ENCODE measurements at places on chromosomes 6 and 20.

- DNase-seq: no peak
Observed at GRCh38 chr20:62684981-62685380, 23.7 kb upstream of the NTSR1 start.

DNA sequence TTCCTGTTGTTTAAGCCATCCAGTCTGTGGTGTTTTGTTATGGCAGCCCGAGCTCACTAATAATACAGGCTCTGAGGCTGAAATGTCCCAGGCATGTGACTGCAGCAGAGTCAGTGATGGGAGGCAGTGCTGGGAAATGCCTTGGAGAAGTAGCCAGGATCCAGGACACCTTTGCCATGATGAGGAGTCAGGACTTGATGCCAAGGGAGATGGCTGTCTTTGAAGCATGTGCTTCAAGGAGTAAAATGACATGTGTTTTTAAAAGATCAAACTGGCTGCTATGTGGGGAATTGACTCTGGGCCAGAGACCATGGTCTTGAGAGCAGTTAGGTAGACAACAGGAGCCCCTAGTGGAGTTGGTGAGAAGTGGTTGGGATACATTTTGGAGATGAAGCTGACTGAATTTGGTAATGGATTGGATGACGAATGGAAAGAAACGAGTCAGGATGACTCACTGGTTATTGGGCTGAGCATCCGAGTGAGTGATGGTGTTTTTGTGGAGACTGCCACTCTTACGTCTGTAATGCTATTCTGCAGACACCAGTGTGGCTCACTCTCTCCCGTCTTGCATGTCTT lies 322.2 kb downstream of the PLCB1 start:
- no peak for DNase-seq

- no peak for DNase-seq
Observed at GRCh38 chr6:166476634-166477215, 94.0 kb upstream of the MPC1 start.

DNA sequence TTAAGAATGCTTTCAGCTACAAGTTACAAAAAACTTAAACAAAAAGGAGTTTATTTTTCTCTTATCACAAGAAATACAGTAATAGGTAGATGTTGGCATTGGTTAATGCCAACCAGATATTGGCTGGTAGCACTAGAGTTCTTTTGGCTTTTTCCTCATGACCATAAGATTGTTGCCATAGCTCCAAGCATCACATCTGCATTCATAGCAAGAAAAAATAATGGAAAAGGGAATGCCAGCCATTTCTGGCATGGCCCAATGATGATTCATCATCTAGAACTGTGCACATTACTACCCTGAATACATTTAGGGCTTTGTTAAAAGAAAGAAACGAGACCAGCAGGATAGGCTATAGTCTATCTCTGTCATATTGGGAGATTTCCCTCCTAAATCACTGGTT lies 20.8 kb upstream of the SIRT5 start:
- no peak for DNase-seq

- no peak for DNase-seq
Observed at GRCh38 chr6:30743099-30744053, 889 bp upstream of the FLOT1 start.

DNA sequence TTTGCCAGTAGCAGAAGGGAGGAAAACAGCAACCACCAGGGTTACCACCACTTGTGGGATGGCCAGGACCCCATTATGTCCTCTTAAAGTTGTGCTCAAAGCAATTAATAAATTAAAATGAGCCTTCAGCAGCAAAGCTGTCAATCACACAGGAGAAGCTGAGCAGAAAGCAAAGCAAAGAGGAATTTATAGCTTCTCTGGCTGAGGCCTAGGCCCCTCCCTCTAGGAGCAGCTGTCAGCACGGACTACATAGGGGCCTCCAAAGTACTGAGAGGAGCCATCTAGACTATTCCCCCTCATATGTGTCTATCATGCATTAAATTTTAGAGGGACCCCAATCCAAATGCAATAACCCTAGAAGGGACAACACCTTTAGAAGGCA lies 6.4 kb downstream of the CCND3 start:
- no peak for DNase-seq

GRCh38 chr6:43219814-43220213 lies 9.5 kb downstream of the DNPH1 start:
- no peak for DNase-seq

- DNase-seq: no peak
Observed at GRCh38 chr6:149278997-149279396, 38.5 kb upstream of the TAB2 start.

DNA sequence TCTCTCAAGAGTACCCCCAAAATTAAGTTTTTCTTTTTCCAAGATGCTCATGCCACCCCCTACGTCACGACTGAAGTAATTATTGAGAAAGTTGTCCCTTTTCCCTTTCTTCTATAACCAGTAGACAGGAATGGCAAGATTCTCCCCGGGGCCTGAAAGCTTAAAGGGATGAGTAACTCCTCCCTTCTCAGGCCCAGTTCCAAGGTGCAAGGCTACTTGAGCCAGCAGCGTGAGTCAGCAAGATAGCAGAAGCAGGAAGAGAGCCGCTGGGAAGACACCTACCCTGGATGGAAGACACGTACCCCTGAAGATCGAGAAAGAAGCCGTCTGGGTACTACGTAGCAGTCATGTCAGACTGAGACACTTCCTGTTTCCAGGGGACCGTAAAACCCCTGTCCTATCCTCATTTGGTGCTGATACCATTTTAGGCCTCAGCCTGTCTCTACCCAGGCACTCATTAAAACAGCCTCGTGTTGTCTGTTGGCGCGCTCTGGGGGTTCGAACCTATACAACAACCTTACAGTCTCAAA lies 241.0 kb downstream of the ADGRG6 start:
- no peak for DNase-seq

Data from stimulated activated CD4-positive, alpha-beta T cell treated with anti-CD3 and anti-CD28 coated beads, TNF-alpha, amount 100 ng/mL, for 1 hour (primary cell).